ENCODE measurements at places on chromosomes 1 and 21. TPM values are rescaled to one million over a fixed set of nuclear protein-coding genes. Genes with fewer than 3 reads are reported as not detected.

GRCh38 chr1:30300669-30301068 is 422.7 kb downstream of the MATN1 start:
- DNase-seq, result no peak

DNA sequence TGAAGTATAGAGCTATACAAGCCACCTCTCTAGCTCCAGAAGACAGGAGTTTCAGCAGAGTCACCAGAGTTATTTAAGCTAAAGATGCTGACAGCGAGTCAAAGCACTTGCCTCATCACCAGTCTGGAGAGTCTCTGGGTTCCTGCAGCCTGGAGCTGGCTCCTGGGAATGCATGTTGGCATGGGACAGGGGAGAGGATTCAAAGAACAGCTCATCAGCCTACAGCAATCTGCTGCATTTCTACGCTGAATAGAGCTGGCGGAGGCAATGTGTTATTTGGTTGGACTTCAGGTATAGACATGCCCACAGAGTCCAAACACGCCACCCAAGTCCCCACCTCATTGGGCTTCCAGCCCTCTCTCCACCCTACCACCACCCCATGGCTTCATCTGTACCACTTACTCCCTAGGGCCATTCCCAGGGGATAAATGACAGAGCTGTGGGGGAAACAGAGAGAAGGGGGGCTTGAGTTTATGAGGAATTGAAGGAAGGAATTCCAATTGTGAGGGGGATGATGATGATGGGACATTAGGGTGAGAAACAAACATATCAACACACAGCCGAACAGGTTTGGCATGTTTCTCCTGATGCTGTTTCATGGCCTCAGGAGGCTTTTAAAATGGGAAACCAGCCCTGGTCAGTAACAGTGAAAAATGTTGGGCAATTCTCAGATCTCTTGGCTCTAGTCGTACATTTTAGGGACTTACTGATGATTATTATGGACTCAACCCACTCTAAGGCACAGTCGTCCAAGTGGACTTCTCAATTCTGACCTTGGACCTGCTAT is 58.4 kb downstream of the PLEKHA6 start:
- DNase-seq, result peak; percentile 46

Gene CDCA8
- total RNA-seq, result 0.31 TPM

- DNase-seq, result no peak
Measured at GRCh38 chr1:54408147-54409066, 2.2 kb upstream of the SSBP3 start.

GRCh38 chr1:32112806-32113375 is 5.0 kb downstream of the KPNA6 start:
- no peak for DNase-seq

GRCh38 chr1:22778862-22779520 is 68.4 kb downstream of the EPHB2 start:
- DNase-seq, result peak; percentile 34

GRCh38 chr1:67687198-67687545 is 2.2 kb downstream of the GADD45A start:
- no peak for DNase-seq

DNA sequence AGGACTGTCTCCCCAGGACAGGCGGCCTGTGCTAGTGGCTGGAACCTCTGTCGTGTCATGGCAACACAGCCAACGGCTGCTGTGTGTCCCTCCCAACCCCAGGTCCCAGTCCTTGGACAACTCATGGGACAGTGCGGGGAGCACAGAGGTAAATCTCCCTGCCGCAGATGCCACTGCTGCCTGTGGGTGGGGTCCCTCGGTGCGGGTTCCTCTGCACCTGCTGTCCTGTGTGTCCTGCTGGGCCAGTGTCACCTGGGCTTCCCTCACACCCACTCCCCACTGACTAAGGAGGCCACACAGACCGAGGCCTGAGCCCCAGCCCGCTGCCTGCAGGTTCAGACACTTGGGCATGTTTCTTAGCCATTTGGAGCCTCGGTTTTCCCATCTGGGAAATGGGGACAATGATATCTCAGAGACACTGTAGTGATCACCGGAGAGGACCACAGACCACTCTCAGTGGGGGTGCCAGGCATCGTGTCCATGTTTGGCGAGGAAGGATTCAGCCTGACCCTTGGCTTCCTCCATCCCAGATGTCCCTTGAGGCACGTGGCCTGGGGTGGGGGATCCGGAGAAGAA is 96.5 kb downstream of the SIK1 start:
- no peak for DNase-seq

Gene C1orf210
- total RNA-seq, result not detected

- no peak for DNase-seq
Measured at GRCh38 chr21:42472521-42472920, 23.5 kb downstream of the RSPH1 start.

Gene C2CD4D
- total RNA-seq, result 0.16 TPM

DNA sequence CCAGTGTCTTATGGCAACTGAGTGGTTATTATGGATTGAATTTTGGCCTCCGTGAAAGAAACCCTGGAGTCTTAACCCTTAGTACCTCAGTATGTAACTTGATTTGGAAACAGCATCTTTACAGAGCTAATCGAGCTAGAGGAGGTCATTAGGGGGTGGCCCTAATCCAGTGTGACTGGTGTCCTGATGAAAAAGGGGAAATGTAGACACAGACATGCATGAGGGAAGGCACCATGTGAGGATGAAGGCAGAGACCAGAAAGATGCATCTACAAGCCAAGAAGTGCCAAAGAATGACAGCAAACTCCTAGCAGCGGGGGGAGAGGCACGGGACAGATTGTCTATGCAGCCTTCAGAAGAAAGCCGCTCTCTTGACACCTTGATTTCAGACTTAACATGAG is 14.7 kb downstream of the DOP1B start:
- DNase-seq, result no peak

Gene SLAMF7
- not detected for total RNA-seq

DNA sequence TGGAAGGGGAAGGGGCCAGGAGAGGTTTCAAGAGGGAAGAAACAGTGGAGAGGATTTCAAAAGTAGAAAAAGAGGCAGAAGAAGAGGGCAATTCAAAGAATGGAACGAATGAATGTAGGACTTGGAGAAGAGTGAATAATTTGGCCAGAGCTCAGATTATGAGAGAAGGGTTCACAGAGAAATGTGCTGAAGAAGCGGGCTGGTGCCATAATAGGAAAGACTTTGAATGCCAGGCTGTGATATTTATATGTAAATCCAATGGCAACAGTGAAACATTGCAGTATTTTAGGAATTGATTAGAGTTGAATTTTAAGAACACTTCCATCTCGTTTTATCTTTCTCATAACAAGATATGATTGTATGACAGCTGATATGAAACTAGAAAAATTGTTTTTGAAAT is 36.0 kb upstream of the ANGPTL7 start:
- no peak for DNase-seq

DNA sequence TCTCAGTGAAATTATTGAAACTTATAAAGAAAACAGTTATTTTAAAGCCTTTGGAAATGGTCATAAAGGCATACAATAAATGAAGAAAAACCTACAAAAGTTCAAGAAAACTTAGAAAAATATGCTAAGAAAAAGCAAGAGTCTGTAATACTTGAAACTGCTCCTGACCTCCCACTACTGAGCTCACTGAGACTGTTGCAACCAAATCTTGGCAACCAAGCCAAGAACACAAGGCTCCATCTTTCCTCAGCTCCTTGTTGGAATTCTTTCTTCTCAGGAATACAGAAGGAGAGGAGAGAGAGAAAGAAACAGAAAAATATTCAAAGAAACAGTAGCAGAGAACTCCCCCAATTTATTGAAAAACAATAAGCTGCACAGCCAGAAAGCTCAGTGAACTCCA is 160.5 kb downstream of the RASAL2 start:
- no peak for DNase-seq

- DNase-seq, result no peak
Measured at GRCh38 chr1:68087184-68087583, 36.8 kb upstream of the DIRAS3 start.

DNA sequence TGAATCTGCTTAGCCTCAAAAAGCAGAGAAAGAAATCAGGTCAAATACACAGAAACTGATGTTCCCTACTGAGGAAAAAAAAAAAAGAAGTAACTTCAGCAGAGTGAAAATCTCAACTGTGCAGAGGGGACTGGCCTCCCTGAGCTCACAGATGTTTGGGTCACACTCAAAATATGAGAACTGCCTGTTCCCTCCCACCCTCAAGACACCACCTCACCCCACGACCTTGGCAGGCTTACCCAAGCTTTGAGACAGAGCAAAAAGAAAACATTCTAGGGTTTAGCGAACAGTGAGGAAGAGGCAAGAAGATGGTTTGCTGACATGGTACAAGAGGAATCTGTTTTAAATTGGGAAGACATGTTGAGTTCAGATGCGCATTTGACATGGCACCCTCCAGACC is 48.8 kb downstream of the NID1 start:
- no peak for DNase-seq

Gene ECM1
- 0.94 TPM for total RNA-seq

GRCh38 chr21:31720330-31720729 is 11.6 kb downstream of the SCAF4 start:
- no peak for DNase-seq

GRCh38 chr1:160277987-160278386 is 6.9 kb downstream of the PEX19 start:
- DNase-seq, result no peak

Gene GRHL3
- total RNA-seq, result not detected

Gene SPRR2E
- not detected for total RNA-seq

DNA sequence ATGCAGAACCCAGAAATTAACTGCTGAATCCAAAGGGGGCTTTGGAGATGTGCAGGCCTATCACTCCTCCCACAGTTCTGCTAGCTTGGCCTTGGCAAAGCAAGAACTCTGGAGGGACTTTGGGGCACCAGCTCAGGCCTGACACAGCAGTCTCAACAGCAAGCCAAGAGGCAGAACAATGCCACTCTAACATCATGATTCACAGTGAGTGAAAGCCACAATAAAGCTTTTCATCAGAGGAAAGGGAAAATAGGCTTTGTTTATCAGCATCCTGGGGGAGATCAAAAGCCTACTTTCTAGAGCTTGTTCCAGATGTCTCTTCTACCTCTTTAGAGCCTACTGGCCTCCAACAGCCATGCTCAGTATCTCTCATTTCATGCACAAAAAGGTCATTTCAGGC is 283.4 kb downstream of the KCNH1 start:
- peak; percentile 71 for DNase-seq

Gene REN
- total RNA-seq, result not detected

Gene LRRC3
- 4.8 TPM for total RNA-seq

- DNase-seq, result peak; percentile 30
Measured at GRCh38 chr21:42652527-42653230, 742 bp upstream of the PDE9A start.

DNA sequence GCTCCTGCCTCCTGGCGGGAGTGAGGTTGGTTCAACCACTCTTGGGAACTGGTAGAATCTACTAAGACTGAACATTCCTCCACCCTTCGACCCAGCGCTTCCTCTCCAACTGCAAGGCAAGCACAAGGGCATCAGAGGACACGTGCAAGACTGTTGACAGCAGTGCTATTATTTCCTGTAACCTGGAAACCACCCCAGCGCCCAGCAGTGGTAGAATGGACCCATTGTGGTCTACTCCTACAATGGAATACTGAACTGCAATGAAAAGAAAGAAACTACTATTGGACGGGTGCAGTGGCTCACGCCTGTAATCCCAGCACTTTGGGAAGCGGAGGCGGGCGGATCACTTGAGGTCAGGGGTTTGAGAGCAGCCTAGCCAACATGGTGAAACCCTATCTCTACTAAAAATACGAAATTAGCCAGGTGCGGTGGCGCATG is 33.0 kb upstream of the TARDBP start:
- DNase-seq, result peak; percentile 57

- DNase-seq, result no peak
Measured at GRCh38 chr1:30762930-30763650, 5.5 kb upstream of the LAPTM5 start.

DNA sequence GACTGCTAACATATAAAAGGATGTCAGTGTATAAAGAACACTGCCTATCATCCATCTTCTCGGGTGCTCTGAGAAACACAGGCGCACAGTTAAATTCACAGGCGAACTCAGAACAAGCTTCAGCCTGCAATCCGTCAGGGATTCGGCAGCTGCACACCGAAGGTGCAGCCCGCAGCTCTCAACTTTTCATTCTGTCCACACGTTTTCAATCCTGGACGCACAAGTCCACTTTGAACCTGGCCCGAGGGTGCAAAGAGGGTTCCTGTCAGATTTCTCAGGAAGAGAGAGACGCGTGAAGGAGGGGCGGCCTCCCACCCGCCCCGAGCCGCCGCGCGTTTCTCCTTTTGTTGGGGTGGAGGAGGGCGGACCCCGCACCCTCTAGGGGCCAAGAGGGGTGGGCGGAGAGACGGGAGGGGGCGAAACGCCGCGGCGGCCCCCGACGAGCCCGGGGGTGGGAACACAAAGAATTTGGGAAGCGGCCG is 724 bp downstream of the DOCK7 start:
- peak; percentile 62 for DNase-seq

DNA sequence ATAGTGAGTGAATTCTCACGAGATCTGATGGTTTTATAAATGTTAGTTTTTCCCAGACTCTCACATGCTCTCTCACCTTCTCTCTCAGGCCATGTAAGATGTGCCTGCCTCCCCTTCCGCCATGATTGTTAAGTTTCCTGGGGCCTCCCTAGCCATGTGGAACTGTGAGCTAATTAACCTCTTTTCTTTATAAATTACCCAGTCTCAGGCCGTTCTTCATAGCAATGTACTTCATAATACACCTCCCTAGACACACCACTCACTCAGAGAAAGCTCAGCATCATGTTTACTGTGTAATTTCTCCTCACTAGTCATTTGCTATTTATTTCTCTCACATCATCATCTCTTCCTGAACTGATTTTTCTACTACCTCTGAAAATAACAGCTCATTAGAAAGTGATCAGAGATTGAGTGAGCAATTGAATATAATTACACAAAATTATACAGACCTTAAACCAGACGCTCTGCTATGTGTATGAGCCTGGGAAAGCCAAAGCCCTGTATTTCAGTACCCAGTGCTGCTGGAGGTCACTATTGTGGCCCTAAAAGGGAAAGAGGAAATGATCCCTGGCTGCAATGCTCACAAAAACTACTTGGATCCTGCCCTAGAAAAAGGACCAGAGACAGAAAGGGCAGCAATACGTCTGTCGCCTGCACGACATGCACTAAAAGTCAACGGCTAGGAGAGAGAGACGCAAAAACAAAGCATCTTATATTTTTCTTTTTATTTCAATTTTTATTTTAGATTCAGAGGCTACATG is 284.5 kb downstream of the DSCAM start:
- DNase-seq, result no peak

All from occipital lobe (tissue), 3 donors.